Coronary artery (tissue), 2 donors: ENCODE measurements at places on chromosomes 1 and 21.

- peak; percentile 78 for DNase-seq
Measured at GRCh38 chr1:183023601-183024316, 539 bp downstream of the LAMC1 start.

DNA sequence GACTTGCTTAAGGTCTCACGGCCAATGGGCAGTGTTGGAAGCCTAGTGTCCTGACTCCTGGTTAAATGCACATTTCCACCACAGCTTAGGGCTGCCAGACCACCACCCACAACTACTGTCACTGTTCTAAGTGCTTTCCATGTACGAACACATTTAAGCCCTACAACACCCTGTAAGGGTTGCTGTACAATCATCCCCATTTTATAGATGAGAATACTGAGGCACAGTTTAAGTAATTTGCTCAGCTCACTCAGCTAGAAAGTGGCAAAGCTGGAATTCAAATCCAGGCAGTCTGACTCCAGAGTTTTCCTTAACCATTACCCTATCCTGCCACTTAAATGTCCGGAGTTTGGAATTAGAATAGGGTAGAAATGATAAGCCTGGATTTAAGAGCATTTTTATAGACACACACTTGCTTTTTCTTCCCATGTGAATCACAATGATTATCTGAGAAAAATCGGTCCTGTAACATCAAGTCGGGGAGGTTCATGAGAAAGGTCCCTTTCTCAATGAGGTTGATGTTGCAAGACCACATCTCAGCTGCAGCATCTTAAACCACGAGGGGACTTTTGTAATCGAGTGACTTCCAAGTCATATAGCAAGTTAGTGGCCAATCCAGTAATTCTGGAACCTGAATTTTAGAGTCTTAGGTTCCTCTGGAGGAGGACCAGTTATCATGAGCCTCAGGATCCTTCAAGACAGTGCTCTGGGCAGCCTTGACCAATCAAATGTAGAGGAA lies 8.6 kb downstream of the E2F2 start:
- no peak for DNase-seq

DNA sequence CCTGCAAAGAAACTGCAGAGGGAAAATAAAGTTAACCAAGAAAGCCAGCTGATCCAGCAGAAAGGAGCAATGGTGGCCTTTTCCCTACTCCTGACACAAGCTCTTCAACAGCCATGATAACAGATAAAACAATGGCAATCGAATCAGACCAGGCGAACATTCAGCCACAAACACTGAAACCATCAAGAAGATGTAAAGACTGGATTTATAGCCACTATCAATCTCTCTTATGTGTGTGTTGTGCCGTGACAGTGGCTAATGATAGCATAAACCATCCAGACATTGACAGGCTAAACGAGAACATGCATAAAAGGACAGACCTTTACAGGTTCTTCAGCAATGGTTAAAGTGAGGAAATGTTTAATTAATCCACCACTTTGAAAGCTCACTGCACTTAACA lies 78.1 kb upstream of the RAB4A start:
- DNase-seq: no peak

DNA sequence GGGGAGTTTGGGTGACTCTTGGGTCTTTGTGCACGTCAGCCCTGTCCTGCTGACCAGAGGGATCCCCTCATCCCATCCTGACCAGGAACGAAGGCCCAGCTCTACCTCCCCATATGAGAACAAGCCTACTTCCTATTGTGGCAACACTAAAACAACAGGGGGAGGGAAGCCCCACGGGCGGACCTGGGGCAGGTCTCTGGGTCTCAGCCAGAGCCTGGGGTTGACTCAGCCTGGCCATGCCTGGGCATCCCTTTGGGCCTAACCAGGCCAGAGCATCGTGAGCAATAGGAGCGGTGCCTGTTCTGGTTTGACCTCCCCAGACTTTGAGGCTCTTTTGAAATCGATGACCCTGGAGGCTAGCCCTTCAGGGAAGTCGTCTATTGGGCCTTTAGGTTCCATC lies 16.8 kb downstream of the RPS6KA1 start:
- no peak for DNase-seq

GRCh38 chr1:44693159-44693558 lies 18.6 kb downstream of the ARMH1 start:
- DNase-seq: no peak

GRCh38 chr1:11526071-11526895 lies 47.3 kb downstream of the DISP3 start:
- no peak for DNase-seq

DNA sequence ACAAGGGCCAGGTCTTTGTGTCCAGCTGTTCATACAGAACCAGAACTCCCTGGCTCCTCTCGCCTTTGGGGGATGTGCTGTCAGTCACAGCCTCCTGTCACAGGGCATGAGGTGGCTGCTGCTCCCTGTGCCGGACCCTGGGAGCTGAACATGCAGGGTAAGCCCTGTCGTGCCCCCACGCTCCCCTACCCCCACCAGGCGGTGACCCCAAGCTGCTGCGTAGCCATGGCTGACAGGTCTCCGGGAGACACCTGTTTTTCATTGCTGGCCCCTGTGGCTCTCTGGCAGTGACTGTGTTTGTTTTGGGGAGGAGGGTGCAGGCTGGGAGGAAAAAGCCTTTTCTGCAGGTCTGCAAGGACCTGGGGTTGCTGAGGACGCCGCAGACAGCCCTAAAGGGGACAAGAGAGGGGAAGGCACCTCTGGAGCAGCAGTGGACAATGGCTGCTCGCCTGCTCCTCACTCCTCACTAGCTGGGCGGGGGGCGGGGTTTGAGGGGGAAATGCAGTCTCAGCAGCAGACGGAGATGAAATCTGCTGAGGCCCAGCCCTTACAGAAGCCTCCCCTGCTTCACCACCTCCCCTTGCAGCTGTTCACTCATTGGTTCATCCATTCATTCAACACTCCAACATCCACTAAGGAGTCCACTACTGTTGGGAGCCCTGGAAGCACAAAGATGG lies 81.4 kb downstream of the TRABD2B start:
- DNase-seq: no peak

DNA sequence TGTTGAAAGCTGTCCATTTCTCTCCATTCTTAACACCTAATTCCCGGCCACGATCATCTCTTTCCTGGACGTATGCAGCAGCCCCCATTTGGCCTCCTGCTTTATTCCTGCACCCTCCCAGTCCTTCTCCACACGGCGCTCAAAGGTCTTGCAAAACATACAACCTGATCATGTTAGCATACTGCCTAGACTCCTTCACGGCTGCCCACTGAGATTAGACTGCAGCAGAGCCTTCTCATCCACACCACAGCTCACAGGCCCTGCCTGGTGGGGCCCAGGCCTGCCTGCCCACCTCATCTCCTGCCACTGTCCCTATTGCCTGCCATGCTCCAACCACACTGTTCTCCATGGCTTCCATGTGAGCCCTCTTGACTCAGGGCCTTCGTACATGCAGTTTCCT lies 2.7 kb downstream of the GOLT1A start:
- DNase-seq: peak; percentile 40

DNA sequence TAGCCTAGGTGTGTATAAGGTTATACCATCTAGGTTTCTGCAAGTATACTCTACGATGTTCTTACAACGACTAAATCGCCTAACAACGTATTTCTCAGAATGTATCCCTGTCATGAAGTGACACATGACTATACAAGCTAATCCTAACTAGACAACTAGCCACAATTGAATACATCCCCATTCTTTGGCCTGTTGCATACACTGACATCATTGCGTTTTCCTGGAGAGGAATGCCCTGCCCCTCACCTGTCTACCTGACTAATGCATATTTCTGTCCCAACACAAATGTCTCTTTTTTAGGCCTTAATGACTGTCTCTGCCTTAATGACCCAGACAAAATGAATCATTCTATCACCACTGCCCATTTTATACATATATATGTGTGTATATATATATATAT lies 8.5 kb upstream of the NFIA start:
- DNase-seq: no peak

GRCh38 chr1:246508897-246509688 lies 2.0 kb upstream of the SMYD3 start:
- DNase-seq: no peak

- peak; percentile 31 for DNase-seq
Measured at GRCh38 chr1:119731741-119732430, 20.2 kb downstream of the PHGDH start.

- DNase-seq: no peak
Measured at GRCh38 chr1:156320560-156320959, 17.5 kb downstream of the CCT3 start.

DNA sequence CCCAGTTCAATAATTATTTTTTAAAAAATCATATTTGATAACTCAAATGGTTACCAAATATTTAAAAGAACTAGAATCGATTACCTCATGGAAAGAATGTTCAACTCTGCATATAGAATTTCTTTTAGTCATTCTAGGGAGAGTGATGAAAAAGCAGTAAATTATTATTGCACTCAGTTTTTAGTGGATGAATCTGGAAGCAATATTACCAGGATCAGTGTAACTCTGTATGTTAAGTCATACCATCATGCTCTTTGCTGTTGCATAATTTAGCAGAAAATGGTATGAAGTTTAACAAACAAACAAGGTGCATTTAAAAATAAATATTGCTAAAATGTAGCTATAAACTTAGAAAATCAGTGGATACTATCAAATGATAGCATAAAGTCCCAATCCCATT lies 46.1 kb upstream of the ARHGAP29 start:
- DNase-seq: no peak

GRCh38 chr1:244084763-244085162 lies 33.7 kb downstream of the ZBTB18 start:
- DNase-seq: no peak

DNA sequence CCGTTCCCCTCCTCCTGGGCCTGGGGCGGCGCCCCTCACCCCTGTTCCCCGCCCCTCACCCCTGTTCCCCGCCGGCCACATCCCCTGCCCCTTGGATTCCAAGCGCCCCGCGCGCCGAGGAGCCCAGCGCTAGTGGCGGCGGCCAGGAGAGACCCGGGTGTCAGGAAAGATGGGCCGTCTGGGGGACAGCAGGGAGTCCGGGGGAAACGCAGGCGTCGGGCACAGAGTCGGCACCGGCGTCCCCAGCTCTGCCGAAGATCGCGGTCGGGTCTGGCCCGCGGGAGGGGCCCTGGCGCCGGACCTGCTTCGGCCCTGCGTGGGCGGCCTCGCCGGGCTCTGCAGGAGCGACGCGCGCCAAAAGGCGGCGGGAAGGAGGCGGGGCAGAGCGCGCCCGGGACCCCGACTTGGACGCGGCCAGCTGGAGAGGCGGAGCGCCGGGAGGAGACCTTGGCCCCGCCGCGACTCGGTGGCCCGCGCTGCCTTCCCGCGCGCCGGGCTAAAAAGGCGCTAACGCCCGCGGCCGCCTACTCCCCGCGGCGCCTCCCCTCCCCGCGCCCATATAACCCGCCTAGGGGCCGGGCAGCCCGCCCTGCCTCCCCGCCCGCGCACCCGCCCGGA lies at the start of gene TP73:
Gene TP73, plus strand, starts transcription at position 587 of the 618 bp plus-strand sequence. CDS start 29,850 bp downstream, outside the sequence.
- DNase-seq: no peak

- no peak for DNase-seq
Measured at GRCh38 chr1:29356663-29357062, 120.3 kb downstream of the PTPRU start.

DNA sequence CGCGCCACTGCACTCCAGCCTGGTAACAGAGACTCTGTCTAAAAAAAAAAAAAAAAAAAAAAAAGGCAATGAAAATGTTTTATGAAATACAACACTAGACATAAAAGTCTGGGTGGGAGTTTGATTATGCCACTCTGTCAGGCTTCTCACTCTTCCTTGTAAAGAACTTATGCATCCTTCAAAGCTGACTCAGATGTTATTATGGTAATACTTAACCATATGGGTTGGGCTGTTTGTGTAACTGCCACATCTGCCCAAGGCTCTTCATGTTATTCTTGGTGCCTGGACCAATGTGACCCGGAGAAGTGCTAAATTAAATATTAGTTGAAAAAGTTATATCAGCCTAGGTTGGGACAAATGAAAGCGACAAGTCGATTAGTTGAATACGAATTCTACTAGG lies 23.8 kb downstream of the FAM89A start:
- DNase-seq: no peak

DNA sequence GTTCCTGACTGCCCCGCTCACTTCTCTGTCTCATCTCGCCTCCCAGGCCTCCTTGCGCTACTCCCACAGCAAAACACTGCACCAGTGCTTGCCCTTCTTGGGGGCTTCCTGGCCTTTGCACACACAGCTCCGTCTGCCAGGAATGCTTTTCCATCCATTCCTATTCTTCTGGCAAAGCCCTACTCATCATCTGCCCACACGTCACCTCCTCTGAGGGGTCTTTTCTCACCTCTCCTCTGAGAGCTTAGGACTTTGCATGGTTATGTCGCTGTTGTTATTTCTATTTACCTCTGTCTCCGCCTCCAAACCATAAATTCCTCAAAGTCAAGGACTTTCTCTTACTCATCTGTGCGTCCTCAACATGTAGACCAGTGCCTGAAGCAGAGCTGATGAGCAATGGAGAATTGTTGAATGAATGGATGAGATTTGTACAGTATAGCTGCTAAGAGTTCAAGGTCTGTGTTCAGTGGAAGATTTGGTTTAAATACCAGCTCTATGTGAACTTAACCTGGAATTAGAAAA lies 26.4 kb upstream of the BTG2 start:
- DNase-seq: no peak

DNA sequence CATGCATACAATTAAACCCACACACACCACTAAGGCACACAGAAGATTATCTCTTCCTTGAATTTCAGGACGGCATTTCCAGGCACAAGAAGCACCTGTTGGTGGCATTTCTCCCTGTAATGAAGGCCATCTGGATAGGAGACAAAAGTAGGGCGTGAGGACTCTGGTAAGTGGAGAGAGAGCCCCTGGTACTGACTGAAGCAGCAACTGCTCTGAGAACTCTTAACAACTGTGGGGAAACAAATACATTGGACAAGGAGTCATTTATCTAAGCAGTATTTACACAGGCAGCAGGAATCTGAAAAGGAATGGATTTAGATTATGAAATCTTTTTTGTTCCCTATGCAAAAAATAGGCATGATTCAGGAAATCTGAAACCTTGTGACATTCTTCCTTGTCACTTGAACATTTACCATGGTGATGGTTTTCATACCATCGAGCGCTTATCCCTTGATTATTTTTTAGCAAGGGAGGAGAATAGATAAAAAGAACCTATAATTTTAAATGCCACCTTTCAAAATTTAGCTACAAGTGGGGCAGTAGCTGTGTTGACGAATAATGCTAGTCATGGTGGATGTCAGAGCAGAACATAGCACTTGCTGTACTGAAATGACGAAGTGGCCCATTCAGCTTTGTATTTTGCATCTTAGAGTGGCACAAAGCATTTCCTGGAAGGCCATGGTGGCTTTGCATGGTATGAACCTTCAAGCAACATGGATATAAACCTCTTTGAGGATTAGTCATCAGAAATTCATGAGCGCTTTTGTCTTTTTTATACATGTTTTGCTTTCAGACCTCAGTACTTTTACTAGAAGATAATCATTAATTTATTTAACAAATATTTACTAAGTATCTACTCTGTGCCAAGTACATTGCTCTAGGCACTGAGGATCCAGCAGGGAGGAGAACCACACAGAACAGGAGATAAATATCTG lies 362.0 kb downstream of the ADGRL2 start:
- DNase-seq: no peak
